ENCODE measurements at places on chromosomes 7 and 10.

GRCh38 chr7:97064020-97064419, 39.4 kb upstream of the DLX5 start:
- DNase-seq = no peak

- no peak for DNase-seq
These were observed 126.5 kb downstream of the GFRA1 start for GRCh38 chr10:116146372-116147140.

DNA sequence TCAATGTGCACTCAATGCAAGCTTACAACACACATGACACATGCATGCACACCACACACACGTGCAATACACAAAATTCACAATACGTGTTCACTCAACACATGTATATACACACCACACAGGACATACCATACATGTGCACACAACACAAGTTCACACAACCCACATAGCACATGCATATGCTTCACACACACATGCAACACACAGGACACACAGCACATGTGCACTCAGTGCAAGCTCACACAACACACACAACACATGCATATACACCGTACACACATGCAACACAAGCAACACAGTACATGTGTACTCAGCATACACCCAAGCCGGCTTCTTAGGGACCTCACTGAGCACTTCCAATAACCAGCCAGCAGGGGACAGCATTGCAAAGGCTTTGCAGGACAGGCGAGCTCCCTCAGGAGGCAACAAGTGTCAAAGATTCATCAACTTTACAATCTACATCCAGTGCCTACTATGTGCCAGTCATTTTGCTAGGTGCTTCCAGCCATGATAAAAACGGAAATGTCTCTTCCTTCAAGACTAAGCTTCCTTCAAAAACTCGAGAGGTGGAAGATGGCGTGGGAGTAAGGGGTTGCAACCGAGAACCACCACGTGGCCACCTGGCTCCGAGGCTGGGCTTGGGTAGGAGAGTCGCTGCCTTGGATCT, 61.1 kb downstream of the JCAD start:
- DNase-seq = peak; percentile 61

DNA sequence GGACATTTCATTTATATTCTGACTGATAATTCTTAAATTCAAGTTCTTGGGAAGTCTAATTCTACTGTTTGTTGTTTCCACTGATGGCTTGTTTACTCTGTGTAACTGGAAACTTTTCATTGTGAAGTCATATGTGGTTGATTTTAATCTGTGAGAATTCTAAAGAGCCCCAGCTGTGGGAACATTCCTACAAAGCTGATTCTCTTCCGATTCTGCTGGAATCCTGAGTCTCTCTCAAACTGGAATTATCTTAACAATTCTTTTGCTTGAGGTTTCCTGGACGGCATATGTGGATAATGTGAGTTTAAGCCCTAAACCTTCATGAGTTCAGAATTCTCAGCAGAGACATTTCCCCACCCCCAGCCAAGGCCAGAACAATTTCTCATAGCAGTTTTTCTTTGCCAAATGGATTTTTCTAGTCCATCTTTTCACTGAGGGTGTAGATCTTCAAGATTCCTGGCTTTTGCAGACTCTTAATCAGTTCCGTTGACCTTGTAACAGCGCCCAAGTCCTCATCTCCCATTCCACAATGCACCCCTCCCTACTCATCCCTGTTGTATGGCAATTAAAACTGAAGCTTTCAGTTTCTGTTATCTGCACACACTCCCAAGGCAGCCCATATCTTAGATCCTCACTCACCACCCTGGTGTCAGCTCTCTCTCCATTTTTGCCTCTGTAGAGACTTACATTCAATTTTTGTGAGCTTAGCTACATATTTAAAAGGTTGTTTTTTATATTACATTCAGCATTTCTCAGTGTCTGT, 37.6 kb downstream of the GRM8 start:
- no peak for DNase-seq

GRCh38 chr10:89204621-89205185, 2.4 kb downstream of the CH25H start:
- no peak for DNase-seq

DNA sequence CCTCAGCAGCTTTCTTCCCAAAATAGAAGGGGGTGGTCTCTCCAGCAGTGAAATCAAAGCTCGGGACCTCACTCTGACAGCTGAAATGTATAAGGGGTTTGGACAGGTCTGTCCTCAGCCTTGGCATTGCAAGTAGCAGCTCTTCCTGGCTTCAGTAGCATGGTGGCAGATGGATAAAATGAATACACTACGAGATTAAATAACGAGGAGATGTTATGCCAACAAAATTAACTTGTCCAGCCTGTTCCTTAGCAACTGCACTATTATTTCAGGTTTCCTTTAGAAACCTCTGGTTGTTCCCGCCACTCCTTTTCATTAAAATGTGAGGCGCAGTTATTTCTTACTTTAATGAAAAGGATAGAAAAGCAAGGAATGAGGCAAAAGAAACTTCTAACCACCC, 24.9 kb downstream of the PRLHR start:
- DNase-seq = no peak

DNA sequence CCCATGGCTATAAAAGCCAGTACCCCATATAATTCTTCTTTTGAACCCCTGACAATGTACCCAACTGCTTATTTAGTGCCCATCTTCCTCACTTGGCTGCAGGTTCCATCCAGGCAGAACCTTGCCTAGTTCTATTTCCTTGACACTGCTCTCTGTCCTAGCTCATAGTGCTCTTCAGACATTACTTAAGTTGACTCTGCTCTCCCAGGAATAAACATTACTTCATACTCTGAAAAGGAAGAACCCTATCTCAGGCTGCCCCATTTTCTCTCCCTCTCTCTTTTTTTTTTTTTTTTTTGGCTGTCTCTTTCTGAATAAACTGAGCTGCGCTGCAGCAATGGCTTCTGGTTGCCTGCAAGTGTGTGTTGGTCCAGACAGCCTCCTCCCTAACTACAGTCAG, 21.0 kb downstream of the ACTA2 start:
- no peak for DNase-seq

DNA sequence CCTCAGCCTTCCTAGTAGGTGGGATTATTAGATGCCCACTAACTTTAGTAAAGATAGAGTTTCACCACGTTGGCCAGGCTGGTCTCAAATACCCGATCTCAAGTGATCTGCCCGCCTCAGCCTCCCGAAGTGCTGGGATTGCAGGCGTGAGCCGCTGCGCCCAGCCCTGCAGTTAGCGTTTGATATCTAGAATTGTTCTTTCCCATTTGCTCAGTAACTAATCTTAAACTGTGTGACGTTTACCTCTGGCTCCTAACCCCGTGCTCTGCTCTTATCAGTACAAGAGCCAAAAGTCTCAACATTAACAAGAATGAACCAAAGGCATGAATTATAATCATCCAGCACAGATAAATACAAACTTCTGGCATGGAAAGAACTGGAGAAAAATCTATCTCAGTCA, 47.4 kb downstream of the IGF2BP3 start:
- DNase-seq = no peak

DNA sequence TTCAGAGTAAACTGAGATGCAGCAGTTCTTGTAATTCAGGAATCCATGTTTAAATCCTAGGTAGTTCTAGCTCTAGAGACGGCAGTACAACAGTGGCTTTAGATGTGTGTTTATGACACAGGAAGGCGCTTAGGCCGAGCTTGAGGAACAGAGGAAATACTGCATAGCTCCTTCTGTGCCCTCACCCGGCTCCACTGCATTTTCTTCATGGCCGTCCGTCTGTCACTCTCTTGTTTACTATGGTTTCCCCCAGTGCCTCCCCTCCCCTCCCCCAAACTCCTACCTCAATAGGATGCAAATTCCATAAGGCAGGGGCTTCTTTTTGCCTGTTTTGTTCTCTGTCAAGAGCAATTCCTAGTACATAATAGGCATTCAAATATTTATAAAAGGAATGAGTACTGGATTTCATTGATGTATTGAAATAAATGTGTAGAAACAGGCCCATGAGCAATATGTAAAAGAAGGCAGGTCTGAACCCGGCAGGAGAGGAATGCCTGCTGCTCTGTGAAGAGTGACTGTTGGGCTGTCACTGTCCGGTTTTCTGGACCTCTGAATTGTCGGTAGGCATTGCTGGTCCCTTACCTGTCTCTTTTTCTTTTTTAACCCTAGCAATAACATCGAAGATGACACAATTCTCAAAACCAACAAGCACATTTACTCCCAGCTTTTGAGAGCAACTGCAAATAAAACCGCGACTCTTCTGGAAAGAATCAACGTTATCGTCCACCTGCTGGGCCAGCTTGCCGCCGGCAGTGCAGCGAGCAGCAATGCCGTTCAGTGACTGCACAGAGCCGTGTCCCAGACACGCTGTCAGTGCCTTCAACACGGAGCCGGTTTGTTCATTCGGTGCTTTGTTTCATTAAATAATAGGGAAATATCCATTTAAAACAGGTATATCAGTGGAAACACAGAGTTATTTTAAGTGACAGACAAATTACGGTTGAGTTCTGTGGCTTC, 12.7 kb downstream of the MMP21 start:
- DNase-seq = no peak

- no peak for DNase-seq
These were observed 90.9 kb downstream of the NEUROD6 start for GRCh38 chr7:31249671-31250070.
